BJ (cell line): ENCODE measurements at places on chromosomes 7 and 10. TPM values are rescaled to one million over a fixed set of nuclear protein-coding genes. Genes with fewer than 3 reads are reported as not detected.

LIPN gene
- polyA plus RNA-seq = not detected in 2 replicates

MDFIC gene
- 30.5 and 49.5 TPM in 2 replicates for polyA plus RNA-seq

TPK1 gene
- 1.2 and 1.5 TPM in 2 replicates for polyA plus RNA-seq

CRYGN gene
- polyA plus RNA-seq = 0.07 and 0.10 TPM in 2 replicates

SFTPA1 gene
- not detected in 2 replicates for polyA plus RNA-seq

SCD gene
- 32.1 and 40.8 TPM in 2 replicates for polyA plus RNA-seq

PKD2L1 gene
- not detected in 2 replicates for polyA plus RNA-seq

GALNT17 gene
- not detected in 2 replicates for polyA plus RNA-seq

CDC14C gene
- polyA plus RNA-seq = 0.04 TPM in 1 of 2 replicates, not detected in the other

AKR1C8 gene
- not detected in 2 replicates for polyA plus RNA-seq

PON1 gene
- not detected in 2 replicates for polyA plus RNA-seq

TMEM213 gene
- polyA plus RNA-seq = not detected in 2 replicates

GRCh38 chr7:141160246-141160860 lies 86.5 kb downstream of the TMEM178B start:
- DNase-seq = no peak

- no peak for DNase-seq
These were observed 56.4 kb upstream of the PFKP start for GRCh38 chr10:3010816-3011460.

GRCh38 chr7:77940647-77941046 lies 142.1 kb downstream of the PHTF2 start:
- no peak for DNase-seq

DNA sequence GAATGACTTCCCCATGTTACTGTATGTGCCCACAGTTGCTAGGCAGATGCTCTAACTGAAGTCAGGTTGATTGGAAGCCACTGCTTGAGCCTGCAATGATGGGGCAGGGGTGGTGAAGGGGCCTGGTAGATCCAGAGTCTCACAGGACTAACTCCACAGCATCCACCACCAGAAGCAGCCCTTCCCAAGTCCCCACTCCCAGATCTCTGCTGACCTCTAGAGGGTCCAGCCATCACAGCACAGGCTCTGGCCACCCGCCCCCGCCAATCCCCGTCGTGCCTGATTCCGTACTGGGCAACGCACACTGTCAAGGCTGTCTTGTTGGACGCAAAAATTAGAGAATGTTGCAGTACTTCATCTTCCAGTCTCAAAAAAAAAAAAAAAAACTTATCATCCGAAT lies 136.8 kb upstream of the PDE1C start:
- no peak for DNase-seq

DNA sequence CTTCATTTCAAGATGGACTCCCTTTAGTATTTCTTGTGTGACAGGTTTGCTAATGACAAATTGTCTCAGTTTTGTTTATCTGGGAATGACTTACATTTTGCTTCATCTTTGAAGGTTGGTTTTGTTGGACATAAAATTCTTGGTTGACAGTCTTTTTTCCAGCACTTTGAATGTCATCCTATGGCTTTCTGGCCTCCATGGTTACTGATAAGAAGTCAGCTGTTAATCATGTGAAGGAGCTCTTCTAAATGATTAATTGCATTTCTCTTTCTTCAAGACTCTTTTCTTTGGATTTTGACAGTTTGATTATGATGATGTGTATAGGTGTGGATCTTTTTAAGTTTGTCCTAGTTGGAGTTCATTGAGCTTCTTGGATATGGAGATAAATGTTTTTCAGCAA lies 26.9 kb upstream of the HHEX start:
- no peak for DNase-seq

- DNase-seq = no peak
These were observed at the start of gene CYP17A1 for GRCh38 chr10:102837230-102837721. Gene CYP17A1 (minus strand): TSS chr10:102837413. CDS start chr10:102837361, 52 bp downstream.

- DNase-seq = no peak
These were observed 20.7 kb downstream of the MTURN start for GRCh38 chr7:30155481-30155880.

- peak; percentile 57 for DNase-seq
These were observed 174.2 kb upstream of the ZNF32 start for GRCh38 chr10:43822631-43823580.

DNA sequence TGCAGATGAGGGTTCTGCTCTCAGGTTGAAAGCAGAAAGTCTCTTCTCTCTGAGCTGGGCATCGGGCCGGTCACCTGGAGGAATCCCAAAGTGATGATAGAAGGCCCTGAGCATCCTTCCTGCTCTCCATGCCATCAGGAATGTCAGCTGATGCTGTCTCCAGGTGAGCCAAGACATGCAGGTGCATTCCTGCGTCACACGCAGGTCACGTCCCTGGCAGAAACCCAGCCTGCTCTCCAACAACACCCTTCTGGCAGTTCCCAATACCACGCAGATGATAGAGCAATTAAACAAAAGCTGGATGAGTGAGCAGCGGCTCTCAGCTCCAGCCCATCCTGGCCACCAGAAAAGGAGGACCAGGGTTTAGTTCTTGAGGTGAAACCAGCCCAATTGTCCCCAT lies 6.9 kb upstream of the WIPI2 start:
- DNase-seq = no peak

- DNase-seq = no peak
These were observed 177.8 kb downstream of the CSTF2T start for GRCh38 chr10:51521605-51522004.

DNA sequence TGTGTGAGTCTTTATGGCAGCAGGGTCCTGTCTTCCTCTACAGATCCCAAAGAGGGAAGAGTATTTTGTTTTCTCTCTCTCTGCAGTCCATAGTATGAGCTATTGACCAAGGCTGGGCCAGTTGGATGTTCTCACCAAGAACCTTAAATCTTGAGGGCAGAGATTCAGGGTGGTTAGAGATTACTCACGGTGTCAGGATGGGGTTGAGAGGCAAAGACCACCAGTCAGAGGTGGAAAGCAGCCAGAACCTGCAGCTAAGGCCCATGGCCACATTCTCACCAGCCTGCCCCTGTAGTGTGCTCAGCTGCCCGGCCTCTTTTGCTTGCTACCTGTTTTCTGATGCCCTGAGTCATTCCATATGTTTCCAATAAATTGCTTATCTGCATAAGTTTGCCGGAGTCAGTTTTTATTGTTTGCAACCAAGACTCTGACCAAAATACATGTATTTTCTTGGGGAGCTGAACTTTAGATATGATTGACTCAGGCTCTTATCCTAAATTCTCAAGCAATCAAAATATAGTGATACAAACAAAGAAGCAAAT lies 67.0 kb downstream of the MAP3K8 start:
- no peak for DNase-seq

- DNase-seq = no peak
These were observed 47.3 kb upstream of the CPN1 start for GRCh38 chr10:100128951-100129350.

DNA sequence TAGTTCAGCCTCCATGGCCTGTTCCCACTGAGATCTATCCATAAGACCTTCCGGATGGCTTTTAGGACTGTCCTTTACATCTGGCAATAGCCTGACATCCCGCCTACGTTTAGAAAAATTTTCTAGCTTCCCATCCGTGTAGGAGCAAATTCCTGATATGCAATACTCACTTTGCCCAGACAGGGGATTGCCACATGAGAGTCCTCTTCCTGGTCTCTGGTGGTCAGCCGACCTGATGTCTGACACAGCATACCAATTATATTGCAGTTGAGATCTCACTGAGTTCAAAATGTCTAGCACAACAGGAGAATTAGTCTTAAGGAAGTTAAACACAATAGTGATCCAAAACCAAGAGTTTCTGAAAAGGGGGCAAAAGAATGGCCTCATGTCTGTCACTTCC lies 9.4 kb upstream of the ETV1 start:
- DNase-seq = no peak

DNA sequence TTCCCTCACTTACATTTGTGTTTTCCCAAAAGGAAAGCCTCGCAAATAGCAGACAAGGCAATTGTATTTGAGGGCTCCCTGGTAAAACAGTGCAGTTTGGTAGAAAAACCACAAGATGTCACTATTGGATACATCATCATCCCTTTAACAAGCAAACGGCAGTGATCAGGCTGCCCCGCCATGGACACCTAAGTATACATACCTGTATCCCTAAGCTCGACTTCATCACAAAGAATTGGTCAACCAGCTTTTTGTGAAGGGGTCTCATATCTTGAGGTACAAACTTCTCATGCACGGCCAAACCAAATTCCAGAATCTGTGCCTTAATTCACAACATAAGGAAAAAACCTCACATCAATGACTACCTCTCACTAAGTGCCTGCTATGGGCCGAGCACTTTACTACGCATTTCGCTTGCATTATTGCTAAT lies 179.5 kb upstream of the IMMP2L start:
- no peak for DNase-seq

DNA sequence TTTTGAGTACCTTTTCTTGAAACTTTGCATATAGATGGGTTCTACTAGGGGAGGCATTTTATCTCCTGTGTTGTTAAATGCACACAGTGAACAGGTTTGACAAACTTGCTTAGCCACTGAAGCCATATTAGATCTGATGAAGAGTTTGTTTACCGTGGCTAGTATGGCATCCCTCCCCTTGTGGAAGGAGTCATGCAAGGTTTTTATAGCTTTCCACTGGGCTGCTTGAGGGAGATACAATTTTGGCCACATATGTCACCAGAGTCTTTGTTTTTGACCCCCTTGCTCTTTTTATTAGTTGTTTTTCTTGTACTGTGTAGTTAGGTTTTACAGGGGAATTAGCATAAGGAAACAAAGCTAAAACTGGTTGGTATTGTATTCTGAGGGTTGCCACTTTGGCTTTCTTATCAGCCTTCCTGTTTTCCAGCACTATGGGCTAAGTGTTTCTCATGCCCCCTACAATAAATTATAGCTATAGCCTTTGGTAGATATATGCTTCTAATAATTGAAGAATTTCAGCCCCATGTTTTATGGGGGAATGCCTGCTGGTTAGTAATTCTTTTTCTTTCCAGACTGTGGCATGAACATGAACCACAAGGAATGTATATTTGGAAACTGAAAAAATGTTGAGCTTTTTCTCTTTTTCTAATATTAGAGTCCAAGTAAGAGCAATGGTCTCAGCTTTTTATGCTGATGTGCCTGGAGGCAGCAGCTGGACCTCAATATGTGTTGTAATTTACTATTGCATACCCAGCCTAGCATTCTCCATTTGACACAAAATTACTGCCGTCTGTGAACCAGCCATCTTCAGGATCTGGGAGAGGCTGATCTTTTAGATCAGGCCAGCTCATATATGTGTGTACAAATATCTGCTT lies 18.4 kb upstream of the STEAP2 start:
- DNase-seq = peak; percentile 76

GRCh38 chr10:124322191-124322980 lies 96.3 kb downstream of the OAT start:
- DNase-seq = no peak

DNA sequence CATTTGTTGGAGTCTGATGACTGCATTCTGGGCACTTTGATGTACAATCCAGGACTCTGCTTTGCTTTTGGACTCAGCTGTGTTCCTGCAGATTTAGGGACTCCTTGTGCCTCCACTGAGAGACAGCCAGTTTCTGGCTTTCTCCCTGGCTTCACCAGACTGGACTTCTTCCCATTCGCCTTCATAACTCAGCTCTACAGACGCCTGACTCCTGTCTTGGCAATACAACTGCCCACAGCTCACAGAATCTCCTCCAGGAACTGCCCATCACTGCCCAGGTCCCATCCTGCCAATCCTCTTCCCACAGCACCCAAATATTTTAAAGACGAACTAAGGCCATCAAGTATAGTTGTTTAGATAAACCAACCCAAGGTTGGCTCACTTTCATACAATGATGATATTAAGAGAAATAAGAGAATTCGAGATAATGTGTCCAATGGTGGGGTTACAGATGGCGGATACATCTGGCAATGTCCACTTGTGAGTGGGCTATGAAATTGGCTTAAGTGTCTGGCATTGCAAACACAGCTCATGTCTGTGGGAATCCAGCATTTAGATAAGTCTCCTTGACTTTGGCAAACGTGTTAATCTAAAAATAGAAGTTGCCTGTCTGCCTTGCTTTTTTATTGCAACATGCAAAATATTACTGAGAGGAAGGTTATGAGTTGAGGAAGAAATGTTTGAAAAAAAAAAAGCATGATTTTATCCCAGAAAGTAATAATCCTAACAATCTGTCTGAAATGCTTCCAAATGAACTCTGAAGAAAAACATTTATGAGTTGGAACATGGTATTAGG lies 95.1 kb downstream of the ITGA8 start:
- DNase-seq = peak; percentile 88

DNA sequence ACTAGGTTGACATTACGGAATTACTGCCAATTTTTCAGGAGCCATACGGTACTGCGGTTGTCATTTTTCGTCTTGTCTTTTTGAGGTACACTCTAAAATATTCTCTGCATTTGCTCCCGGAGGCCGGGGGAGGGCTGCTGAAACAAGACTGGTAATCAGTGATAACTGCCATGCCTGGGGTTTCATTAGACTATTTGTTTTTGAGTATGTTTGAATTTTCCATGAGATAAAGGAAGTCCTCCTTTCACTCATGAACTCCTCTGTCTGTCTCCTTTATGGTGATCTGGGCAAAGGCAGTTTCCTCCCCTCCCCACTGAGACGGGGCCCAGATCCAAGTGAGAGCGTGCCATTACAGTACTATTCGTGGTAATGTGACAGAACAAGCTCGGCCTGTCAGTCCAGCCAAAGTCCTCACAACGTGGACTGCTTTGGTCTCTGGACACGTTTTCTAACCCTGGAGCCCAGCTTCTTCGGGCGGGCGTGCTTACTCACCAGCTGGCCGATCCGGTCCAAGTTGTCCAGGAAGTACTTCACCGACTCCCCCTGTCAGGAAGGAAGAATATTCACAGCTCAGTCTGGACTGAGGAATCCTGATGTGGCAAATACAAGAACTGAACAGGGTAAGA lies 45.1 kb downstream of the AMZ1 start:
- no peak for DNase-seq

DNA sequence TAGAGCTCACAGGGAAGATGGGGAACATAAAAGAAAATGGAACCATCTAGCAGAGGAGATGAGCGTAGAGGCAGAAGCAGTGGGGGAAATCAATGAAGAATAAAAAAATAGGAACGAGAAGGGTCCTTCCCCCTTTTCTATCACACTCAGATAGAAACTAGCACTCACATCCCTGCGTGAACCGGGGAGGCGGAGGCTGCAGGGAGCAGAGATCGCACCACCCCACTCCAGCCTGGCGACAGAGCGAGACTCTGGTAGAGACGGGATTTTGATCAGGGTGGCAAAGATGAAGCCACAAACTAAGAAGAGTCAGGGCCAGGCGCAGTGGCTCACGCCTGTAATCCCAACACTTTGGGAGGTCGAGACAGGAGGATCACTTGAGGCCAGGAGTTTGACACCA lies 64.7 kb upstream of the ECHDC3 start:
- no peak for DNase-seq

DNA sequence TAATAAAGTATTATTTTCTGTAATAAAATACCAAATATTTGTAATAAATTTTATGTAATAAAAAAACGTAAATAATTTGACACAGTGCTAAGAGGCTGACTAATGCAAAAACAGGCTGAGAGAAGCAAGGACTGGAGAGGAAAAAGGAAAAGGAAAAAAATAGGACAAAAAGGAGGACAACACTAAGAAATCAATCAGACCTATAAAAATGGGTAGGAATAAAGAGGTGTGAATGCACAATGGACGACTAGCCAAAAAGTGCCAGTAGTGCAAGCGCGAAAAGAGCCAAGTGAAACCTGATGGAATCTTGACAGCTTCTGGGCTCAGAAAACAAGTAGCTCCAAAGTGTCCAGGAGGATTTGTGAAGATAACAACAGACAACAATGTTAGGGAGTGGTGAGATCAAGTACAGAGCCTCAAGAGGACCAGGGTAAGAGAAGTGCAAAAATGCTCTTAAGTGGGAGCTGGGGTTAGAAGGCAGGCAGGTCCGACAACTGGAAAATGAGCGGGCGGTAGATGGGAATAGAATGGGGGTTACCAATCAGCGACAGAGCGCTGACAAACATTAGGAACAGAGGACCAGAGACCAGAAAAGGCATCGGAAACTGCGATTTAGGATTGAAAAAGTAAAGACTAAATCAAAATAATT lies 1.2 kb downstream of the BRAF start:
- no peak for DNase-seq
